ENCODE measurements at places on chromosomes 11 and 22.

- no peak for DNase-seq
Measured at GRCh38 chr22:47340851-47341436, 578.5 kb downstream of the TBC1D22A start.

DNA sequence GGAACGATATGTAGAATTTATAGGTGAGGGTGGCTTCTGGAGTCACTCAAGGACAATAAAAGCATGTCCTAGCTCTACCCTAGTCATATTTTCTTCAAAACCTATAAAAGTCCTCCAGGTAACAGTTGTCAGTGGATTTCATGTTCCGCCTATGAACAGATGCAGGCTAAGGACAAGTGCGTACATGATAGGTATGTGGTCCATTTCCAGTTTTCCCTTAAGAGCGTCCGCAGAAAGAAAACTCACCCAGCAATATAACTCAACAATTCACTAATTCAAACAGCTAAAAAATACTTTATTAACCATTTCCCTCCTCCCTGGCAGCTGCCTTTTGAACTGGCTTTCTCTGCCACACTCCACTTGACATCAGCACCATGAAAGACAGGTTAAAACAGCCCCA, 50.2 kb upstream of the CCDC34 start:
- DNase-seq = no peak

GRCh38 chr11:119889728-119890280, 160.8 kb upstream of the NECTIN1 start:
- DNase-seq = no peak

DNA sequence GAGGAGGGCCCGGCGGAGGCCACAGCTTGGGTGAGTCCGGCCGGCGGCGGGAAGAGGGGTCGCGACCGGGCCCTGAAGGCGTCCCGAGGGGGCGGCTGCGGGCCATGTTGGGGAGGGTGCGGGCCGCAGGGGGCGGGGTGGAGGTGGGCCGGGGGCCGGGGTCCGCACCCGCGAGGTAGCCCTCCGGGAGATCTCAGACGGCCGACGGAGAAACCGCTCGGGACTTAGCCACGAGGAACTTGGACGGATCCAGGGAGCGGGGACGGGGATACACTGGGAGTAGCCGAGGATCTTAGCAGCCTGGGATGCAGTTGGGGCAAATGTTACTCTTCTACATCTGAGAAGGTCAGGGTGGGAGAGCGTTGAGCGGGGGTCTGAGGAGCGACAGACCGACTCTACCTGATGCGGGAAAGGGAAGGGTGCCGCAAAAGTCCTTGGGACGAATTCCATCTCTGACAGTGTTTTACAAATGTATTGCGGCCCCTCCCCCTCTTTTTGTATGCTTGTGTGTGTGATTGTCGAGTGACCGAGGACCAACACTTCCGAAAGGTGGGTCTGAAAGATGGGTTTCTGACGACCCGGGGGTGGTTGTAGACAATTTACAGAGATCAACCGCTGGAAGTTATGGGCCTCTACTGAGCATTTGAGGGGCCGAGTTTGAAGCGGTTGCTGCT, 658 bp downstream of the STIP1 start:
- no peak for DNase-seq

GRCh38 chr11:128271401-128271800, 316.0 kb downstream of the ETS1 start:
- DNase-seq = no peak

GRCh38 chr11:78319453-78319955, 98.1 kb downstream of the GAB2 start:
- no peak for DNase-seq

DNA sequence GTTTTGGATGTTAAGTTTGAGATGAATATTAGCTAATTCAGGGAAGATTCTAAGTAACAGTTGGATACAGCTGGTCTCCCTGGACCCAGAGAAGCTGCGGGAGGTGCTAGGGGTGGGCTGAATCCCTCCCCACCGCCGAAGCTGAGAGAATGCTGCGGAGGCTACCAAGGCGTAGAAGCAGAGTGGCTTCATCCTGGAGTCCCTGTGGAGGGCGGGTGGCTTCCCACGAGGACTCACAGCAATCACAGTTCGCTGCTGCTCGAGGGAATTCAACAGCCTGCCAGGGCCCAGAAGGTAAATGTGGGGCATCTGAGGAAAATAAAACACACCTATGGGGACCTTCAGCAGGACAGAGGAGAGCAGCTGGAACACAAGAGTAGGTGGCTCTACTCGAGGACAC, 11.1 kb upstream of the B3GAT1 start:
- DNase-seq = no peak

- DNase-seq = no peak
Measured at GRCh38 chr11:10673501-10674062, 20.0 kb downstream of the IRAG1 start.

DNA sequence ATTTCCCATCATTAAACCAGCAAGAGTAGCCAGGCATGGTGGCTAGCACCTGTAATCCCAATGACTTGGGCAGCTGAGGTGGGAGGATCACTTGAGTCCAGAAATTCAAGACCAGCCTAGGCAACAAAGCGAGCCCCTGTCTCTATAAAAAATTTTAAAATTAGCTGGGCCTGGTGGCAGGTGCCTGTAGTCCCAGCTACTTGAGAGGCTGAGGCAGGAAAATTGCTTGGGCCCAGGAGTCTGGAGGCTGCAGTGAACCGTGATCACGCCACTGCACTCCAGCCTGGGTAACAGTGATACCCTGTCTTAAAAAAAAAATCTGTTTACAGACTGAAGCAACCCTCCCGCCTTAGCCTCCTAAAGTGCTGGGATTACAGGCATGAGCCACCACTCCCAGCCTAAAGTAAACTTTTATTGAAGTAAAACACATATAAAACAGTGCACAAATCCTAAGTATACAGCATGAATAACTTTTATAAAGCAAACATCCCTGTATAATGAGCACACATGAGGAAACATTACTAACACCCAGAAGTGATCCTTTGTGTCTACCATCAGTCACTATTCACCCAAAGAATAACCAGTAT, 12.6 kb downstream of the UCP3 start:
- DNase-seq = no peak

GRCh38 chr22:44783581-44783980, 31.2 kb downstream of the ARHGAP8 start:
- DNase-seq = no peak

- DNase-seq = no peak
Measured at GRCh38 chr11:79110321-79110720, 330.5 kb downstream of the TENM4 start.

DNA sequence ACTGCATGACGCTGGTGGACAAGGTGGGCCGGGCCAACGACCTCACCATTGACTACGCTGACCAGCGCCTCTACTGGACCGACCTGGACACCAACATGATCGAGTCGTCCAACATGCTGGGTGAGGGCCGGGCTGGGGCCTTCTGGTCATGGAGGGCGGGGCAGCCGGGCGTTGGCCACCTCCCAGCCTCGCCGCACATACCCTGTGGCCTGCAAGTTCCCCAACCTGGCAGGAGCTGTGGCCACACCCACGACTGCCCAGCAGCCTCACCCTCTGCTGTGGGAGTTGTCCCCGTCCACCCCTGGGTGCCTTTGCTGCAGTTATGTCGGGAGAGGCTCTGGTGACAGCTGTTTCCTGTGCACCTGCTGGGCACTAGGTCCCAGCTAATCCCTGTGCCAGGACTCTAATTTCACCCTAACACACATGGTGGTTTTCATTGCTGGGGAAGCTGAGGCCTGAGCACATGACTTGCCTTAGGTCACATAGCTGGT, 49.0 kb upstream of the PPP6R3 start:
- DNase-seq = no peak

DNA sequence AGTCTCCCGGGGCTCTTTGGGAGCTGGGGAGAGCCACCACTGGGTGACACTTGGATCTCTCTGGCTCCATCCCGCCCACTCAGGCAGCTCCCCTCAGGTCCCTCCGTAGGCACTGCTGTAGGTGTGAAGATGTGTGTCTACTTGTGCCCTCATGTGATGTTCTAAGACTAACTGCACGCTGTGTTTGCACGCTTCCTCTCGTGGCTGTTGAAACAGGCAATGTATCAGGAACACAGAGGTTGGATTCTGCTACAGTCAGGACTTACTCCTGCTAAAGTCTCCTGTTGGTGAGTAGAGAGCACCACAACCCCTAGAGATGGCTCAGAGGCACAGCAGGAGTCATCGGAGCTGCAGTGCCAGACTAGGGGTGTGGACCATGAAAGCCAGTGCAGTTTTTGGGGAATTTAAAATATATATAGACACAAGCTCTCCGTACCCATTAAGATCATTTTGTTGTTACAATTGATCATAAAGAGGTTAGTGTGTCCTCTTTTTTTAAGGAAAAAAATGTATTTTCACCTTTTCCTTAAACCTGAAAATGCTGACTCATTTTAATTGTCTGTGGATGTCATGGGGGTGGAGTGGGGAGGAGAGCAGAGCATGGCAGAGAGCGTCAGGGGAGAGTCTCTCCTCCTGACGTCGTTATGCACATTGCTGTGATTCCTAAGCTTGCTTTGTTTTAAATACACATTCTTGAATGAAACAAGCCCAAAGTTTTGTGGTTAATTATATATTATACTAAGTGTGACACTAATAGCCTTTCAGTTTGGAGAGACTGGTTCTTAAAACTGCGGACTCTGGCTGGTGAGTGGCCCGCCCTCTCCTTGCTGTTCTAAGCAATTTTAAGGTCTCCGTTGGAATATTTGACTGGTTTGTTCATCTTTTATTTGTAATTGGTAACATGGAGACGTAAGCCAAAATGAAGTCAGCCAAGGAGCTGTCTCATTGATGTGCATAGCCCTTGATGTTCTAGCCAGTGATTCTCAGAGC, 16.2 kb upstream of the CTTN start:
- DNase-seq = no peak

DNA sequence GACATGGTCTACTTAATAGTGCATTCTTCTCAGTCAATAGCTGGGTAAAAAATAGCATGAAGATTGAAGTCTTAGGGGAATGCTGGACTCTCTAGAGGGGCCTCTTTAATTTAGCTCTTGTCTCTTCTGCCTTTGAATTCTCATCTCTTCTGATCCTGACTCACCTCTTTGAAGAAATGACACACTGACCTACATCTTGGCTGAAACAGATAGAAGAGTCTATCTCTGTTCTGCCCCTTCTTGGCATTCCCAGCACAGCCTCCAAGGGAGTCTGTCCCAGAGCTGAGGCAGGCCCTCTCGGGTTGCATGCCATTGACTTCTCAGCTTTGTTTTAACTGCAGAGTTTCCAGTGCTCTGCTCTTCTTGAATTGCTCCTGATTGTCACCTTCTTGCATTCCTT, 55.7 kb downstream of the PTPRJ start:
- DNase-seq = no peak

GRCh38 chr11:44779736-44780520, 53.2 kb downstream of the TSPAN18 start:
- DNase-seq = no peak

- DNase-seq = no peak
Measured at GRCh38 chr11:15048616-15049015, 24.8 kb upstream of the CALCB start.

GRCh38 chr22:23245045-23245798, 64.9 kb downstream of the BCR start:
- DNase-seq = no peak
